ENCODE measurements at places on chromosomes 1 and 21.

DNA sequence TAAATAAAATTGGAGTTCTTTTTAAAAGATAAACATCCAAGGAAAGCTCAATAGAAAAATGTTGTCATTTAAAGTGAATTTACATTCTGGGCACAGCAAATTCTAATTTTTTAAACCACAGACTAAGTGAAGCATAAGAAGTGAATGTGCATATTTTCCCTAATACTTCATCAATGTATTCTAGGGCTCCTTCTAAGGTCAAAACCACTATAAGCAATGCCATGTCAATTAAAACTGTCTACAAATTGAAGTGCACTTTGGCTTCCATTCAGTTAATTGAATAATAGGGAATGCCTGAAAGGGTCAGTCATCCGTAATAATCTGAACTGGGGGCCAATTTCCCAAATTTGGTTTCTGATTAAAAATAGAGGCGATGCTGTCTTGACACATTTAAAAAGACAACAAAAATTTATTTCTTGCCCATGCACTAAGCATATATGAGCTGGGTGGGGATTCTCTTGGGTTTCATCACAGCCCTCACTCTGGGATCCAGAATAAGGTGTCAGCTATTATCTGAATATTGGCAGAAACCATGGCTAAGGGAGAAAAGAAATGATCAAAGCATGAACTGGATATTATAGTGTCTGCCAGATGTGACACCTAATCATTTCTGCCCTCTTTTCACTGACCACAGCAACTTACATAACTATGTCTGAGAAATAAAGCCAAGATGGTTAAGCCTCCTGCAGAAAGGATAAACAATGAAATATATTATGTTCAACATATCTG, 660.6 kb upstream of the B3GALT2 start:
- DNase-seq: no peak

GRCh38 chr1:156703336-156703735, 2.0 kb downstream of the CRABP2 start:
- no peak for DNase-seq

- DNase-seq: no peak
These were observed 20.3 kb upstream of the SH3BGRL3 start for GRCh38 chr1:26259578-26259977.

DNA sequence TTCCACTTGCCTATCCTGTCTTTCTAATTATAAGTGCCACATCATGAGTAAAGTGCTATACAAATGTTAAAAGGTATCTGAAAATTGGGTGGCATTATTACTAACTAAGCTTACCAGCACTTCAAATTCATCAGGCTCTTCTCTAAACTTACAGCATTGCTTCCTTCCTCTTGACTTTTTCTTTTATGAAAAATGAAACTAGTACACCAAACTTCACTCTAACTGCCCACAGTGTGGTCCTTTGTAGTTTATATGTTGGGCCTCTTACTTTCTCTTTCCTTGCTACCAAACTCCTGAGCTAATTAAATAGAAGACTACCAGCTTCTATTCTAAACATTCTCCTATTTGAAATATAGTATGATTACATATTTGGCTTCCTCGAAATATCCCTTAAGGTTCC, 81.8 kb downstream of the NOTCH2 start:
- DNase-seq: no peak

DNA sequence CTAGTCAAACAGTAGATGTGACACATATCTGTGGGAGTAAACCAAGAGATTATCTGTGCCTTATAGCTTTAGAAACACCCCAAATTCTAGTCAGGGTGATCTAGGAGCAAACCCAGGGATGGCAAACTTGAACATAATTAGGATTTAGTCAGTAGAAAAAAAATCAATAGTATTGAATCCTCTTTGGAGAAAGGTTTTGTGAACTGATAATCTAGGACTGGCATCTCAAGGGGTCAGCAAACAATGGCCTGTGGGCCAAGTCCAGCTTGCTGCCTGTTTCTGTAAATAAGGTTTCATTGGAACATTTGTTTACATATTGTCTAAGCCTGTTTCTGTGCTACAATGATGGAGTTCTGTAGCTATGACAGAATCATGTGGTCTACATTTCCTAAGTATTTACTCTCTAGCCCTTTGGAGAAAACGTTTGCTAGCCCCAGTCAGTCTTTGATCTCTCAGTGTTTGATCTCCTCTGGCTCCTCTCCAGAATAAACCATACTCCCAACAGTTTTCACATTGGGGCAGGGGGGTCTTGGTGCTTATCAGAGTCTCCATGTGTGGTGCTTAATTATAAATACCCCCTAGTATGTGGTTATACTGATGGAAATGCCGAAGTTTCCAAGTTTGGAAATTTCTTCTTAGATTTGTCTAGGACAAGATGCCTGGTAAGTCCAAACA, 385.8 kb downstream of the NTNG1 start:
- DNase-seq: peak; percentile 64

All from NCI-H345 (cell line).